Astrocyte of the spinal cord (primary cell): ENCODE measurements at places on chromosomes 4 and X.
A peak's percentile ranks its signal among the peaks of the same experiment; 100 is the strongest.

DNA sequence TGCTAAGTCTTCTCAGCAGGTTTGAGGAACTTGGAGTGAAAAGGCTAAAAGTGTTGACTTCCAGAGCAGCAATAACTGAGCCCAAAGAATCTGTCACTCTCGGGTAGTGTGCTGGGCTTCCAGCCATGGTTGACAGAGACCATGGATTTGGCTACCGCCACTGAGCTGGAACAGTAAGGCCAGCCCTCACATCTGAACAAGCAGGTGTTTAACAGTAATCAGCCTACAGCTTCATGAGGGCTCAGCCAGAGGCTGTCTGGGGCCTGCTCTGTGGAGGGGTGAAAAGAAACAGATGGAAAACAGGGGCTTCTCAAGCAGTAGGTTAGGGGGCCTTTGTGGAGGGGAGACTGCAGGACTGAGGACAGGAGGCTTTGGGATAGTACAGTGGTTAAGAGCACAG, 14.9 kb downstream of the RASL11B start:
- no peak for DNase-seq

- no peak for DNase-seq
Observed at GRCh38 chr4:3261411-3262207, 12.7 kb downstream of the MSANTD1 start.

DNA sequence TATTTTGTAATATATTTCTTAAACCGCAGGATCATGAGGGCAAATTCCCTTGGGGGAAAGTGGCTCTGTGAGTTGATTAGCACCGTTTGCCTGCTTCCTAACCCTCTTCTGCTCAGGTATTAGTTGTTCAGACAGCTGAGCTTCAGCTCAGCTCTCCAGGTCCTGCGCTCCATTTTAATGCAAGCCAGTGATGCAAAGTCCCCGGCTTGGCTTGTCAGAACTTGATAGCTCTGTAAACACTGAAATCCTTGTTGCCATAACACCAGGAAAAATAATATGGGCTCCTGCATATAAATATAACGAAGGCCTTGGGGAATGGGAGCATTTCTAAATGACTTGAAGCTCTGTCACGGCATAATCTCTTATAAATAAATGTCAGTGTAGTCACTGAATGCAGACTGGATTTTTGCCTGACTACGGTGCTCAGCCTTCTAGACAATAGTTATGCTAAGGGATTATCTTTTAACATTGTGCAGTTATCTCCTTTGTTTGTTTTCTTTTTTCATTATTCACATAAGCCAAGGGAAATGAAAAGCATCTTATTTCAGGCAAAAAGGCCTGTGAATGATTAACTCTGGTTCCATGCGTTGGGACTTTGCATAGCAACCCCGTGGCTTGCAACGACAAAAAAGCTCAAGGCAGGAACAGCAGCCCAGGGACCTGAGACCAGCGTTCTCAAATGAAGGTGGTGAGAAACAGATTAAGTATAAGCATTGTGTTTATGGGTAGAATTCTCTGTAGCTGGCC, 253.2 kb downstream of the SPRY1 start:
- peak; percentile 76 for DNase-seq

DNA sequence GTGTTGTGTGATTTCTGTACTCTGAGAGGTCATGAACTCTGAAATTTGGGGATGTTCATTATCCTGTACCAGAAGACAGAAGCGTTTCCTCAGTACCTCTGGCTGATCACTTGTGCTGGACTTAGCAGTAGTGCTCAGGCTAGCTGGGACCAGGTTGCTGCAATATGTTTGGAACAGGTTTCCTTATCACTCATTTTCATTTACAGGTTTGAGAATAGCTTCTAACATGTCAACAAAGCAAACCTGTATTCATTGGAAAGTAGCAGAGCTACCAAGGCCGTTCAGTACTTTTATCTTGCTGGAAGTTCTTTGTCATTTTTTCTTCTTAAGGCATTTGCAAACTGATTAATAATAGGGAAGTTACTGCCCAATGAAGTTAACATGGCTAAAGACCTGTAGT, 242.9 kb upstream of the ANKRD50 start:
- DNase-seq: no peak

GRCh38 chr4:112311516-112311915, 14.3 kb downstream of the ALPK1 start:
- no peak for DNase-seq

DNA sequence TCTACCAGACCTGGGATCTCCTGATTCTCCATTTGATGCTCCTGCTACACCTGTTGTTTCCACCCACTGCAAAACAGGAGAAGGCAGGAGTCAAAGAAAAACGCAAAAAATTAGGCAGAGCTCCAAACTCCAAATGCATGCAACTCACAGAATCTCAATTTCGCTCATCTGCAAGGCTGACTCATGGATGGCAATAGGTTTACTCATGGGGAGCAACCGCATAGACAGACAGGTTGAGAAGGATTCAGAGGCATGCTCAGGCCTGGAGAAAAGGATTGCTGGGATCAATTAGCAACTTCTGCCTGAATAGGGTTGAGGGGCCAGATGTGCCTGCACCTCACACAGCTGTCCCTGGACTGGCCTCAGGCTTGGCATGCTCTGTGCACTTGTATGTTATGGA, 231.0 kb downstream of the LDB2 start:
- peak; percentile 80 for DNase-seq

DNA sequence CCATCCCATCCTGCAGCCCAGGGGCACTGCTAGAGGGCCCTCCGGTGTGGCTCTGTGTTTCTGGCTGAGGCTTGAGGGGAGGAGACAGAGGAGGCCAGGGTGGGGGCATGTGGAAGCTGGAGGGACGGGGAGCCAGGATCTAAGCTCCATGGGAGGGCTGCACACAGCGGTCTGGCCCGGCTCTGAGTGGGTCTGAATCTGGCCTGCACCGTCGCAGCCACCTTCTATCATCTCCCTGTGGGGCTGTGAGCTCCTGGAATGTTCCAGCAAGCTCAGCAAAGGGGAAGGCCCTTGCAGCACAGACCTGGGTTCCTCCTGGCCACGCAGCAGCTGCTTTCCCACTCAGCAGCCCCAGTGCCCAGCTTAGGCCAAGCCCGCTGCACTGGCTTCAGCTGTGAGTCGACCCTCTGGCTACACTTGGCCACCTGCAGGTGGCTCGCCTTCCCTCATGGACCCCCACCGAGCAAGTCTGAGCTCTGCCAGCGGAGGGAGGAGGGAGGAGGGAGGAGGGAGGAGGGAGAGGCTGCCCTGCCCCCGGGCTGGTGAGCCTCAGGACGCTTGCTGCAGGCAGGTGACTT, 5.3 kb downstream of the NKX1-1 start:
- no peak for DNase-seq

DNA sequence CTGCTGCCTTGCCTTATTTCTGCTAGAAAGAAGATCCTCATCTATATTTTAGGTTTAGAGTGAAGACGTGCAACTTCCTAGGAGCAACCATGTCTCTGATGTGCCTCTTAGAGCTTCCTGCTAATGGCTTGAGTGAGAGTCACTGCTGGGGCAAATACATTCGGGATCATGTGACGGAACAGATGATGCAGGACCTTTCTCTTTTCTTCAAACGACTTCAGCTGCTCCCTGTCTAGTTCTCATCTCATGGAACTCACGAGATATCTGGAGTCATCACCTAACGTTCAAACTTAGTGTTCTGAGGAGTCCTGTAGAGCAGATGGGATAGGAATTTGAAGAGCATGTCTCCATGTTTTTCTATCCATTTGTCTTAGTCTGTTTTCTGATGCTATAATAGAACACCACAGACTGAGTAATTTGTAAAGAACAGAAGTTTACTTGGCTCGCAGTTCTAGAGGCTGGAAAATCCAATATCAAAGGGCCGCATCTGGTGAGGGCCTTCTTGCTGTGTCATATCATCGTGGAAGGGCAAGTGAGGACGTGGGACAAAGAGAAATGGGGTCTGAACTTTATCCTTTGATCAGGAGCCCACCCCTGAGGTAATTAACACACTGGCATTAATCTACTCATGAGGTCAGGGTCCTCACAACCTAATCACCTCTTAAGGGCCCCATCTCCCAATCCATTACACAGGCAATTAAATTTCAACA, 43.5 kb upstream of the SCRG1 start:
- DNase-seq: no peak

DNA sequence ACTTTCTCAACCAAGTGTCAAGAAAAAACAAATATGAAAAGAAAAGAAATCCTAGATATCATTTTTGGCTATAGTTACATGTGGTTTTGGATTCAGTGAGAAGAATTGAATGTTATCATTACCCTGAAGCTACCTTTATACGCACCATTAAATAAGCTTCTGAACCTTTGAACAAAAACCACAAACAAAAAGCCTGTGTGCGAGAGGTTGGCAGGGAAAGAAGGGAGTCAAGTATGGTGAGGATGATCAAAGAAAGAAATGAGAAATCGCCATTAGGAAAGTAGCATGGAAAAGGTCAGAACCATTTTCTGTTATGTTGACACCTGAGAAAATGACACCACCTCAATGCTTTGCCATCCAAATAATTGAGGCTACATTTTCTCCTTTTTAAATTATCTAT, 1.2 kb upstream of the SLC7A11 start:
- DNase-seq: peak; percentile 44

DNA sequence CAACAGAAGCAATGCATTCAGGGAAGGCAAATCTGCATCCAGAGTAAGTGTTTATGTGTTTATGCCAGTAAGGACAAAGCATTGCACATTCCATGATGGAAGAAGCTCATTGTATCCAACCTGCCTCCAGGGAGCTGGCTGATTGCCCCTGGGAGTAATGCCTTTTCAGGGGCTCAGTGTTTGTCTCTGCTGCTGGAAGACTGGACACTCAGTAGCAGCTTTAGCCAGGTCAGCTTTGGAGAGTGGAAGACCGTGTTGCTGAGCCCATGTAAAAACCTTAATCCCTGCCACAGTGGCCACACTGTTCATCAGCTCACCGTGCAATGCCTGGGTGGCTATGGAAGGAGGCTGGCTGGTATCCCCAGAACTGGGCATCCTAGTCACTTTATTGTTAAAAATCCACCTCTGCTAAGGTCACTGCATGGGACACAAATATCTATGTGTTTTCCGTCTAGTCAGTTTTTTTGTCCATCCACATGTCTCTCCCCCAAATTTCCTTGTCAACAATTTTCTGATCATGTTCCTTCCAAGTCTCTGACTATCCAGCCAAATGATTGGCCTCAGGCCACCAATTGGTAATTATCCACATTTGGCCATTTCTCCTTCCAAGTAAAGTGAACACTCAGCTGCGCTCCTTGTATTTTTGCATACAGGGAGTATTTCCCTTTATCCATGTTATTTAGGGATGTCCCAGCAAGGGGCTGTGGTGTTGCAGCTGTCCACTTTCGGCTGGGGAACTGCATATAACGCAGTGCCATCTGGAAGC, 2044.5 kb upstream of the AGA start:
- DNase-seq: no peak

DNA sequence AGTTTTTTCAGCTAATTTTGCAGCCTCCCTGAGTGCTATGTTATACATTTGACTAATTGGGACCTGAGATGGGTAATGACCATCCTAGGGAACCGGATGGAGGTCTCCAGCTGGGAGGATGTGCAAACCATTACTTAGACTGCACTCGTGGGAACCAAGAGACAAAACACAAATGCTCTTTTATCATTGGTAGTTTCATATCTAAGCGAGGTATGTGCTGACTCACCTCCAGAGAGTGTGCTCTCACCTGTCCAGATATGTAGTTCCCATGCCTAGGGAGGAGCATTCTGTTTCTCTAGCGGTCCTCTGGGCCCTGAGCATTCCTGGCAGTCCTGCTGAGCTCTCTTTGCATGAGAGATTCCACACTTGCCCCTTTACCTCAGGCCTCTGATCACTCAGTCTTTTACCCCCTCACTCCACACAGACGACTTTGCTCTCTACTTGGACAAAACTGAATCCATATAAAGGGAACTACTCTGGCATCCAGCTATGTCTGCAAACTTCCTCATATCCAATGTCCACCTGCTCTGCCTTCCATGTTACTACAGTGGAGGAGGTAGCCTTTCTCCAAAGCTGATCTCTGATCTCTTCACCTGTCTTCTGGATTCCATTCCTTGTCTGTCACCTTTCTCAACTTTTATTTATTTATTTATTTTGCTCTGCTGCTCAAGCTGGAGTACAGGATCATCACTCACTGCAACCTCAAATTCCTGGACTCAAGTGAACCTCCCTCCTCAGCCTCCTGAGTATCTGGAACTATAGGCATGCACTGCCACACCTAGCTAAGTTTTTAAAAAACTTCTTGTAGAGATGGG, 88.4 kb downstream of the LRP2BP start:
- DNase-seq: no peak

DNA sequence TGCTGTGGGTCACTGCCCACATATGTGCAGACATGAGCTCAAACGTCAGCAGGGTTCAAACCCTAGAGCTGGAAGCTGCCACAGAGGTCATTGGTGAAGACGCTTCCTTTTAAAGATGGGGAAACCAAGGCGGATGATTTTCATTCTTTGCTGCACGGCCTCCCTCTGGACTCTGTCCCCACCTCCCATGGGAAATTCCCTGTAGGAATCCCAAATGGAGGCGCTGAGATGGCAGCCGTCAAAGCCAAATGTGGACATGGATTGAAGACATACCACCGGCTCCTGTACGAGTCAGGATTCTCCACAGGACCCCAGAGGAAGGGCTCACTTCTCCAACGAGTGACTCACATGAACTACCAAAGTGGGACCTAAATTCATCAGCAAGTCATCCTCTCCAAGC, 286.4 kb downstream of the CRLF2 start:
- DNase-seq: no peak

GRCh38 chr4:165458471-165458870, 79.7 kb downstream of the CPE start:
- DNase-seq: no peak

DNA sequence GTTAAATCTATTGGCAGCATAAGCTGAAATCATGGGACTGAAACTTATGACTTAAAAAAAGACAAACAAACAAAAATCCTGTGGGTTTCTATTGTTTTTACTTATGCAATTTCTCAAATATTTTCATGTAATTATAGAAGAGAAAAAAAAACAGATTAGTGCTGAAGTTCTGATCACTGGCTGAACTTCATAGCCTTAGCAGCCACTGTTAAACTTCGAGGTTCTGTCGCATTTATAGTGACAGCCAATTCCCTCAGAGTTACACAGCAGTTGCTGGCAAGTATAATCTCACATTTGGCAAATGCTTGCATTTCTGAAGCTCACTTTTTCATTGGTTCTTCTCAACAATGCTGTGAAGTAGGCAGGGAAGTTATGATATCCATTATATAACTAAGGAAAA, 748.9 kb upstream of the MAGEB2 start:
- peak; percentile 9 for DNase-seq

DNA sequence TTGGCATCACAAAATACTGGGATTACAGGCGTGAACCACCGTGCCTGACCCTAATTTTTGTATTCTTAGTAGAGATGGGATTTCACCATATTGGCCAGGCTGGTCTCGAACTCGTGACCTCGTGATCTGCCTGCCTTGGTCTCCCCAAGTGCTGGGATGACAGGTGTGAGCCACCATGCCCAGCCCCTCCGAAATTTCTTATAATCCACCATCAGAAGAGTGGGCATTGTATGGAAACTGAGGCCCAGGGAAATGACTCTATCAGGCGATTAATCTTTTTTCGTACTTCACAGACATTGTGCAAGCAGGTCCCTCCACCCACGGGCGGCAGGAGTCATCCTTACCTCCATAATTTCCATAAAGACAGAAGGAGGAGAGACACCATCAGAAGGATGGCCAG, 16.0 kb downstream of the CRLF2 start:
- DNase-seq: no peak

- DNase-seq: no peak
Observed at GRCh38 chr4:141705747-141706377, 69.5 kb downstream of the IL15 start.

- no peak for DNase-seq
Observed at GRCh38 chrX:108221301-108221864, 129.8 kb downstream of the ATG4A start.
